ENCODE measurements at places on chromosomes 6 and 20. TPM values are rescaled to one million over a fixed set of nuclear protein-coding genes. Genes with fewer than 3 reads are reported as not detected.

MRAP2 gene
- total RNA-seq: 0.74 TPM

SYCP2 gene
- 0.88 TPM for total RNA-seq

TBC1D32 gene
- 9.9 TPM for total RNA-seq

- peaks cover 12% of the 10 kb centered on the region for H3K4me1 ChIP-seq
- no peaks in the 10 kb centered on the region for H3K36me3 ChIP-seq
- H3K4me3 ChIP-seq: no peak overlapping the region
- no peak for DNase-seq
- H3K27ac ChIP-seq: no peak overlapping the region
Observed at GRCh38 chr6:43966853-43967718, 160.2 kb downstream of the MRPL14 start.

- no peaks in the 10 kb centered on the region for H3K36me3 ChIP-seq
- H3K4me3 ChIP-seq: no peak overlapping the region
- peaks cover 14% of the 10 kb centered on the region for H3K27me3 ChIP-seq
- H3K4me1 ChIP-seq: peaks cover 11% of the 10 kb centered on the region
- no peak for DNase-seq
- no peak overlapping the region for H3K27ac ChIP-seq
Observed at GRCh38 chr20:1323256-1323655, 5.7 kb downstream of the SDCBP2 start.

DNA sequence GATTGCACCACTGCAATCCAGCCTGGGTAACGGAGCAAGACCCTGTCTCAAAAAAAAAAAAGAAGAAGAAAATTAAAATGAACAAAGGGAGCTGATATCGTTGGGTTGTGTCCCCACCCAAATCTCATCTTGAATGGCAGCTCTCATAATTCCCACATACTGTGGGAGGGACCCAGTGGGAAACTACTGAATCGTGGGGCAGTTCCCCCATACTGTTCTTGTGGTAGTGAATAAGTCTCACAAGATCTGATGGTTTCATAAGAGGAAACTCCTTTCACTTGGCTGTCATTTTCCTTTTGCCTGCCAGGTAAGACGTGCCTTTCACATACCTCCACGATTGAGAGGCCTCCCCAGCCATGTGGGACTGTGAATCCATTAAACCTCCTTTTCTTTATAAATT lies 149.4 kb downstream of the PREX1 start:
- peaks cover 6% of the 10 kb centered on the region for H3K36me3 ChIP-seq
- no peak for DNase-seq
- H3K4me1 ChIP-seq: peaks cover 3% of the 10 kb centered on the region
- no peak overlapping the region for H3K27ac ChIP-seq
- H3K4me3 ChIP-seq: no peak overlapping the region

OR2J3 gene
- total RNA-seq: not detected

DNA sequence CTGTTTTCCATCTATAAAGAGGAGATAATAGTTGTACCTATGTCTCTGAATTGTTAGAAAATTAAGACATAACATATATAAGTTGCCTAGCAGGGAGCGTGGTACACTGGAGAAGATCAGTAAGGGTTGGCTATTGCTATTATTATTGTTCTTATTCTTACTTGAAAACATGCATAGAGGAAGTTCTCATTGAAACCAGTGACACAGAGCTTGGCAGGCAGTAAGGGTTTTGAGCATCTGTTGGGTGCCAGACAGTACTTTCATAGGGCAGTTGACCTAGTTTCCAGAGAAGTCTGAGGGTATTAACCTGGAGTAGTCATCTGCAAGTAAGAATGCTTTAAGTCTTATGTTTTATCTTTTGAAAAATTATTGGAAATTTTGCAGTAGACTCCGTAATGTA lies 13.3 kb upstream of the SGK1 start:
- H3K27me3 ChIP-seq: no peaks in the 10 kb centered on the region
- no peak overlapping the region for H3K4me3 ChIP-seq
- no peaks in the 10 kb centered on the region for H3K36me3 ChIP-seq
- DNase-seq: no peak
- H3K27ac ChIP-seq: no peak overlapping the region
- no peaks in the 10 kb centered on the region for H3K4me1 ChIP-seq

DNA sequence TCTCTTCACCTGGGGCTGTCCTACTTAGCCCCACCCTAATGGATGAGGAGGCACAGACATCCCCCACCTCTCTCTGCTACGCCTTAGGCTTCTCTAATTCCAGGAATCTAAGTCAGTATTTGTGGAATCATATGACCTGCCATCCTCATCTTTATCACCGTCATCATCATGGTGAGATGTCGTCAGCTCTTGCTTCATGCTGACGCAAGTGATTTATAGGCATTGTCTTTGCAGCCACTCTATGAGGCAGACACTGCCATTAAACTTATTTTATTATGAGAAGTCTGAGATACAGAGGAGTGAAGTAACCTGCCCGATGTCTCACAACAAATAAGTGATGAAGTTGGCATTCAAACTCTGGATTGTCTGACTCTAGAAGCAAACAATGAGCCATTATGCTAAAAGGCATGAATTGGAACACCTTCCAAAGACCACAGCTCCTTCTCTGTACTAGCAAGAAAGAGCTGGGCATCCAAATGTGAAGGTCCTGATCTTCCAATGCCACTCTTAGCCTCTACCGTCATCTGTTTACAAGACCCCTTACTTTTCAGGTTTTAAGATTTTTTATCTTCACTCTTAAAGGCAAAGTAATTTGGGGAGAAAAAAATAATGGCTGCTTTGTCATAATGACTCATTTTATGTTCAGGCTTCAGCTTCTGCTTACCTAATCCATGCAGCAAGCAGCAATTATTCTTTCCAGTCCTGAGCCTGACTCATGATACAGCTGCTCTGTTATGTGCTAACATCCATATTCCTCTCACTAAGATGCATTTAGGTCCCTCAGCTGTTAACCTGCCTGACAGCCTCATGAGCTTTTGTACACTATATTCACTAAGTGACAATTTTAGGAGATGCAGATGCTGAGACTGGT lies 113.7 kb upstream of the BCLAF1 start:
- H3K36me3 ChIP-seq: peaks cover 6% of the 10 kb centered on the region
- no peak overlapping the region for H3K4me3 ChIP-seq
- H3K27ac ChIP-seq: peak overlapping the region; percentile 82
- H3K4me1 ChIP-seq: no peaks in the 10 kb centered on the region

PTCRA gene
- total RNA-seq: not detected

DNA sequence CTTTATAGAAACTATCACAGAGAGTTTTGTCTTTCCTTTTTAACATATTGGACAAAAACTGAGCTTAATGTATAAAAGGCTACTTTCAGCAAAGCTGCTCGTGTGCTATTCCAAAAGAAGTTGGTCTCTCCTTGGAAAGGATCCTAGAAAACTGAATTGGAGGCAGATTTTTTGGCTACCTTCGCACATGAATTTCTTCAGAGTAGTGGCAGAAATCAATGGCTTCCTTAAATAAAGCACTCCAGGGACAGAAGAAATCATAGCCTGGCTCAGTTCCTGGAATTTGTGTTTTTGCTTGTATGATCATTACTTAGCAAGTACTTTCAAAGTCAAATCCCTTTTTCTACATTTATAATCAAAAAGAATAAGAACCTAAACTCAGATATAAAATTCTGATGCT lies 780.3 kb downstream of the PHF3 start:
- H3K27me3 ChIP-seq: no peaks in the 10 kb centered on the region

- no peaks in the 10 kb centered on the region for H3K36me3 ChIP-seq
- H3K4me3 ChIP-seq: no peak overlapping the region
- peaks cover 43% of the 10 kb centered on the region for H3K4me1 ChIP-seq
- DNase-seq: no peak
- H3K27ac ChIP-seq: no peak overlapping the region
- H3K27me3 ChIP-seq: no peaks in the 10 kb centered on the region
Observed at GRCh38 chr6:139145661-139146060, 10.8 kb downstream of the HECA start.

- no peak overlapping the region for H3K4me3 ChIP-seq
- H3K27ac ChIP-seq: no peak overlapping the region
- no peaks in the 10 kb centered on the region for H3K27me3 ChIP-seq
Observed at GRCh38 chr6:14944593-14944992, 301.3 kb upstream of the JARID2 start.

FHL5 gene
- total RNA-seq: 0.14 TPM

GRCh38 chr6:166905505-166906134 lies 50.7 kb downstream of the RNASET2 start:
- H3K27ac ChIP-seq: no peak overlapping the region
- H3K4me3 ChIP-seq: no peak overlapping the region
- H3K4me1 ChIP-seq: peaks cover 17% of the 10 kb centered on the region
- no peak for DNase-seq
- peaks cover 9% of the 10 kb centered on the region for H3K27me3 ChIP-seq

MAS1 gene
- total RNA-seq: not detected

LINC00237 gene
- total RNA-seq: not detected

- peak within 1 kb of the TSS; percentile 65 for H3K4me3 ChIP-seq
- H3K36me3 ChIP-seq: no peaks in the 10 kb centered on the region
- DNase-seq: no peak
- H3K27me3 ChIP-seq: peaks cover 4% of the 10 kb centered on the region
- no peaks in the 10 kb centered on the region for H3K4me1 ChIP-seq
- no peak within 1 kb of the TSS for H3K27ac ChIP-seq
Observed at GRCh38 chr6:25754535-25754934, at the start of gene SLC17A4. TSS of gene SLC17A4 (plus strand) at chr6:25754742. CDS start at chr6:25761963, 7,221 bp downstream.

CST5 gene
- total RNA-seq: 0.79 TPM

LKAAEAR1 gene
- total RNA-seq: not detected

GRCh38 chr20:18506744-18507143 lies 996 bp upstream of the SEC23B start:
- peaks cover 21% of the 10 kb centered on the region for H3K4me1 ChIP-seq
- peaks cover 6% of the 10 kb centered on the region for H3K27me3 ChIP-seq
- peak overlapping the region; percentile 100 for H3K27ac ChIP-seq
- DNase-seq: no peak
- peak overlapping the region; percentile 100 for H3K4me3 ChIP-seq
- H3K36me3 ChIP-seq: peaks cover 15% of the 10 kb centered on the region

DNA sequence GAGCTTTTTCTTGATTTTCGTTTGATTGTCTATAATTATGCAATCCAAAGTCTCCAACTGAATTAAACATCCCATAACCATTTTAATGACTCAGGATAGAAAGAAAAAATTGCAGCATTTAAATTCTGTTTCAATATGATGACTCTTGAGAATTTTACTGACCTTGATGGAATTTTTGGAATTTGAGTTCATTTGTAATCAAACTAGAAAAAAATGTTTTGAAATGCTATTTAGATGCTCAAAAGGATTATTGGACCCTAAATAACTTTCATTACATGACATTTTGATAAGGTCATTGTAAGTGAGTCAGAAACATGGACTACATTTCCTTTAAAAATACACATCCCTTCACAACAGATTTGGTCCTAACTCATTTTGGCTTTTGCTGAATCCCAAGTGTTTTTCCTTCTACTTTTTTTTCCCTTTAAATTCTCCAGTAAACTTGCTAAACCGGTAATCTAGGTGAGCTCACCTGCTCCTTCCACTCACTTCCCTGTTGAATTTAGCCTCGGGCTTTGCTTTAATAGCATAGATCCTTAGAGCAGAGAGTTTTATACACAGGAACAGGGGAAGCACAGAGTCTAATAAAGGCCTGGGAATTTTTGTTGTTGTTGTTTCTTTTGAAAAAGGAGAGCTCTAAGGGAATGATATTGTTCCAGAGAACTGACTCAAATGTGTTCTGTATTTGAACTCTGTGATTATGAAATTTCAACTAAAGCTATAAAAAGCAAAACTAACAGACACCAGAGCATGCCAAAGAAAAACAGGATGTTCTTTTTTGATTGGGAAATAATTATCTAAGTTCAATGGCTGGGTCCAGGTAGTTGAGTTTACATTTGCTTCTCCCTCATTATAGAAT lies 1088.2 kb upstream of the CITED2 start:
- peak overlapping the region; percentile 73 for H3K27ac ChIP-seq
- no peaks in the 10 kb centered on the region for H3K27me3 ChIP-seq
- DNase-seq: no peak
- peaks cover 30% of the 10 kb centered on the region for H3K4me1 ChIP-seq

- DNase-seq: no peak
- H3K27ac ChIP-seq: peak overlapping the region; percentile 86
- H3K36me3 ChIP-seq: no peaks in the 10 kb centered on the region
- no peak overlapping the region for H3K4me3 ChIP-seq
Observed at GRCh38 chr6:81814370-81815076, 62.0 kb upstream of the TENT5A start.

DNA sequence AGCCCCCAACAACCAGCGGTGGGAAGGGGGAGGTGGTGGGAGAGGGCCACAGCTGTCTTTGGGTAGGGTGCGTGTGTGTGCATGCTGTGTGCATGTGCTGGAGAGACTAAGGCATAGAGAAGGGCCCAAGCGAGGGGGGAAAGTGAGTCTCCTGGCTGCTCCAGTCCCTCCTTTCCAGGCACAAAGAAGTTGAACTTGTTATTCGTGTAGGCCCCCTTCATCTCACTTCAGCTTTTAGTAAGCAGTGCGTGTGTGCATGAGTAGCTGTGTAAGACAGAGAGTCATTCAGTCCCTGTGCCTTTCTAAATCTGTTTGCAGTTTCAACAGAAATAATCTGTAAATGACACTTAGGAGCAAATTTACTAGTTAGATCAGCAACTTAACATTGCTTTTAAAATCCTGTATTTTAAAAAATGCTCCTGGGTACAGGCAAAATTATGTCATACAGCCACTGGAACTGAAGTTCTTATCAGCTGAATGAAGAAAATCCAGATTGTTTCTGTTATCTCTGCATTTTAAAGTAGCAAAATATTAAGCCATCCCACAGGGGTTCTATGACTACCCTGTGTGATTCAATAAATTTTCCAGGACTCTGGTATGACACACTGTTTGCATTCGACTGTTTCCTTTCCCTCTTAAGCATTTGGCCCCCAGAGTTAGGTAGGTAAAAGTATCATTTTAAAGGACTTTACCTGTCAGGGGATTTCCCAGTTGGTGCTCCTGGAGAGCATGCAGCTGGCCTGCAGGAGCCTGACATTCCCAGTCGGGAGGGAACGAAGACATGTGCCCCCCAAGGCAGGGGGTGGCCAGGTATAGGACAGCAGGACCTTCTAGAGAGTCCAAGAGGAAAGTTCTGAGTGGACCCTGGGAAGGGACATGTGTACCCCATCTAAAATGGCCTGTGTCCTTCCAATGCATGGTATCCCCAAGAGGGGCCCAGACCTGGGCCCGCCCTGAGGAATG lies 39.0 kb downstream of the MTRES1 start:
- no peak for DNase-seq
- H3K27me3 ChIP-seq: no peaks in the 10 kb centered on the region
- H3K4me1 ChIP-seq: no peaks in the 10 kb centered on the region
- peaks cover 12% of the 10 kb centered on the region for H3K36me3 ChIP-seq

DNA sequence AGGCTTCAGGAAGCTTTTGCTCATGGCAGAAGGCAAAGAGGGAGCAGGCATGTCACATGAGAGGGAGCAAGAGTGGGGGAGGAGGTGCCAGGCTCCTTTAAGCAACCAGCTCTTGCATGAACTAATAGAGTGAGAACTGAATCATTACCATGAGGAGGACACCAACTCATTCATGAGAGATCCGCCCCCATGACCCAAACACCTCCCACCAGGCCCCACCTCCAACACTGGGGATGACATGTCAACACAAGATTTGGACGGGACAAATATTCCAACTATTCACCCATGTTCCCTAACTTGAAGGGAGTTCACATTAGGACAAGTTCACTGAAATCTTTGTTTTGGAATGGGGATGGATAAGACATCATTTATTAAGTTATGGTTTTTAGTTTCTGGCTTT lies 155.2 kb upstream of the ESR1 start:
- no peaks in the 10 kb centered on the region for H3K4me1 ChIP-seq
- no peak overlapping the region for H3K4me3 ChIP-seq
- no peak for DNase-seq

CYP21A2 gene
- total RNA-seq: 0.14 TPM

PLA2G7 gene
- 1.2 TPM for total RNA-seq

All from type B pancreatic cell (in vitro differentiated cells).